Brain microvascular endothelial cell (primary cell): ENCODE measurements at places on chromosomes 4 and X.
A peak's percentile ranks its signal among the peaks of the same experiment; 100 is the strongest.

DNA sequence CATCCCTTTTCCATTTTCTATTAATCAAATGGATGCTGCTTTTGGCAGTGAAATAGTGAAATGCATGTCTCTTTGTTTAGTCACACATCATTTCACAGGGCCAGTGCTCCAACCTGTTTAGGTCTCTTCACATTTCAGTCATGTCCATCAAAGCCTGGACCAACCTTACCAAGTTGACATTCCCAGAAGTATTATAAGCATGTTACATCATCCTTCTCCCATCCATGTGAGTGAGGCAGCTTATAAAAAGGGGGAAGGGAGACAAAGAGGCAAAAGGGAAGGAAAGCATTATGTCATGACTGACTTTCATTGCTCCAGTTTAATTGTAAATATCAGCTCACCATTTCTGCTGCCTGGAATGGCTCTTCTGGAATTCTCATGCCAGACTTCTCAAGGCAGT, 94.4 kb downstream of the NWD2 start:
- no peak for DNase-seq

DNA sequence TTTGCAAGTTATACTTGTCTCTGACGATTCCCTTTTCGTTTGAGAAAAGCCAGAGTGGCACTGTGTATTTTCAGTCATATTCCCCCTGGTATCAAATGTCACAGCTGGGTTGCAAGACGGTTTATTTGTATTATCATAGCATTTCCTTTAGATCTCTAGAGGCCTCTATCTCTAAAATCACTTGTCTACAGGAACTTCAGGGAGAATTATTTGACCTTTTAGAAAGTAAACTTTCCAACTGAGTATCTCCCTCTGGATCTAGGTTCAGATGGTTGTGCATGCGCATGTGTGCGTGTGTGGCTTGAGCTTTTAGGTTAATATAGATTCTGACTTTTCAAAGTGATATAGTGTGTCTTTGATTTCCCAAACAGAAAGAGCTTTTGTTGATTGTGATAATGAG, 15.1 kb upstream of the TAB3 start:
- no peak for DNase-seq

DNA sequence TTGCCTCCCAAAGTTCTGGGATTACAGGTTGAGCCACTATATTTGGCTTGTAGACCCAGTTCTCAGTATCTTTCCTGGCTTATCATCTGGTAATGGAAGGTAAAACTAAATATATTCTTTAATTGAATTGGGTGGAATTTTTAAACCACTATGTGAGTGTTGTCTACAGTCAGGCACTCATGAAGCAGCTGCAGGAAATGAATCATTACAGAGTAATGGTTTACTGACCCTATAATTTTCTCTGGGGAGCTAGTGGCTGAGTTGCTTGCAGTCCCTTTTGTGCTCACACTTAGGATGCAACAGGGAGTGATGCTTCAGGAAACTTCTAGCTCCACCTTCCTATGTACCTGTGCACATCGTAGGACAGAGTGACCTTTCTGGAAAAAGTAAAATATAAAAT, 4.1 kb upstream of the UGT2B7 start:
- peak; percentile 52 for DNase-seq

DNA sequence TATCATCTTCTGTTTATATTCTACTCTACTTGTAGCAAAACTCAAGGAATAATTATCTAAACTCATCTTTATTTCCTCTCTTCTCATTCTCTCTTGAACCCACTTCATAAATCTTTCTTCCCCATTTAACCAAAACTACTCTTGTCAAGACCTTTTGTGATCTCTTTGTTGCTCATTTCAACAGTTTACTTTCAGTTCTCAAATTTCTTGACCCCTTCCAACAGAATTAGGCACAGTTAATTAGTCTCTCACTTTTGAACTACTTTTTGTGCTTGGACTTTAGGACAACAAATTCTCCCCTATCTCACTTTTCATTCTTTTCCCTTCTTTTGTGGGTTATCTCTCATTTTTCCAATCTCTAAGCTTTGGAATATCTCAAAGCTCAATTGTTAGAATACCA, 27.4 kb upstream of the CAMK2D start:
- no peak for DNase-seq

DNA sequence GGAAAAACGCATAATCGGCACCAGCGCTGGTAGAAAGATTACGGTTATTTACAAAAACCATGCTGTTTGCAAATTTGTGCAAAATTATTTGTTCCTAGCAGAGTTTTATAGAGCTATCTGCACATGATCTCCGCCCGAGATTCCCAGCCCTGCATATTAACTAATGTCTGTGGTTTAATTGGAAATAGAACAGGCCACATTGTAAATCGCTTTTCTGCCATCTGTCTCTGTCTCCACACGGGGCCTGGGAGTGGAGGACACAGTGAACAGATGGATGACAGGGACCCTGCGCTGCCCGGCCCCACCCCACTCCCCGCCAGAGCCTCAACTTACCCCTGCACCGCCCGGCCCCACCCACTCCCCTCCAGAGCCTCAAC, 126.9 kb downstream of the FAM53A start:
- no peak for DNase-seq

- peak; percentile 45 for DNase-seq
These were observed 203.6 kb downstream of the SPRY1 start for GRCh38 chr4:123599920-123600810.

DNA sequence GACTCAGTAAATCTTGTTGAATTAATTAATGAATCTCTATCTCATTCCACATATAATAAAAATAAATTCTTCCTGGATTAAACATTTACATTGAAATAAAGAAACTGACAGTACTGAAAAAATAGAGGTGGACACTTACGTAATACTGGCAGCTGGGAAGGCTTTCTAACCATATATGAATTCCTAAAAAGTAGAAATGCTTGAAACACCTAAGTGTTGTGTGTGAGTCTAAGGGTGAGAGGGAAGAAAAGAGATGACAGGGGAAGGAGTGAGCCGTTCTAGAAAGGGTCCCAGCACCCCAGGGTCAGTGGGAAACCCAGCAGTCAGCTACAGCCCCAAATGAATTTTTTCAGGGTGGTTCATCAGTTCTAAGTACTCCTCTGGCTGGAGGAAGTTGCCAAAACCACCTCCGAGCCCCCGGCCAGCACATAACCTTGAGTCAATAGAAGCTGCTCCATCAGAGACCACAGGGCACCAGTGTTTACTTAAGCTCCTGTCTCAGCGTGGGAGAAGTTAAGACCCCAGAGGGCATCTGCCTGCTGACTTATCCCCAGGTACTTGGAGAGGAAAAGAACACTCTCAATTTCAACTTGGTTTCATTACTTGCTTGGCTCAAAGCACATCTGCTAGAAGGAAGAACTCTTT, 18.3 kb downstream of the GAB3 start:
- DNase-seq = peak; percentile 58

- DNase-seq = peak; percentile 21
These were observed 368.6 kb upstream of the TENM3 start for GRCh38 chr4:181874602-181875001.

GRCh38 chr4:74097116-74097515, 1.9 kb downstream of the CXCL2 start:
- no peak for DNase-seq

DNA sequence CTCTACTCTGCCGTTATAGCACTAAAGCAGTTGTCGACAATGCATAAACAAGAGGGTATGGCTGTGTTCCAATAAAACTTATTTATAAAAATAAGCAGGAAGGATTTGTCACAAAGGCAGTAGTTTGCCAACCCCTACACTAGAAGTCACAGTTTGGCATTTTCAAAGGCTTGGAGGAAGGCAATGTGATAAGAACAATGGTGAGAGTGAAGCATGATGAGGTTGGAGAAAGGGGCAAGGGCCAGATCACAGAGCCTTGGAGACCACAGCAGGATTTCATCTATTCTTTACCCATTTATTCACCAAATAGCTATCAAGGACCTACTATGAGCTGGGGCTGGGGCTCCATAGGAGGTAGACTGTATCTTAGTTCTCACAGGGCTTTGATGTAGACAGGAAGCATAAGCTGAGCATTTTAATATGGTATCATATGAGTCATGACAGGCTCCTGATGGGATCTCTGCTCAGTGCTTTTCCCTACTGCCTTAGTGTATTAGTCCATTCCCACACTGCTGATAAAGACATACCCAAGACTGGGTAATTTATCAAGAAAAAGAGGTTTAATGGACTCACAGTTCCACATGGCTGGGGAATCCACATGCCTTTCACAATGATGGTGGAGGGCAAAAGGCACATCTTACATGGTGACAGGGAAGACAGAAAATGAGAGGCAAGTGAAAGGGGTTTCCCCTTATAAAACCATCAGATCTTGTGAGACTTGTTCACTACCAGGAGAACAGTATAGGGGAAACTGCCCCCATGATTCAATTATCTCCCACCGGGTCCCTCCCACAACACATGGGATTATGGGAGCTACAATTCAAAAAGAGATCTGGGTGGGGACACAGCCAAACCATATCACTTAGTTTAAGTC, 58.9 kb downstream of the PPM1K start:
- peak; percentile 60 for DNase-seq
